ENCODE measurements at places on chromosomes 7 and 10.

- DNase-seq: no peak
Measured at GRCh38 chr7:134729895-134730294, 49.5 kb upstream of the CALD1 start.

DNA sequence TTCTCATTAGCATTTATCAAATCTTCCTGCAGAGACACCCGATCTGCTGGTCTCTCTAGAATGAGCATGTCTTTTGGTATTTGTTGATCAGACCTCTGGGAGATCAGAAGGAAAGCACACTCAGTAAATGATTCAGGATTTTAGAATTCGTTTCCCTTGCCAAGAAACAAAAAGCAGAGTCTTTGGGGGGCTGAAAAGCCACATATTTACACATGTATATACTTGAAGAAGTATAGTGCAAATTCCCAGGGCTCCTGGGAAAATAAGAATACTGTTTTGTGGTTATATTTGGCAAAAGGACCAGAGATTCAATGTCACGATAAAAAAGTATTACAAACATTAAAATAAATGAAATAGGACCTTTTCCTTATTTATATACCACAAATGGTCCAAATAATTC is 100.2 kb downstream of the AGMO start:
- DNase-seq: no peak

DNA sequence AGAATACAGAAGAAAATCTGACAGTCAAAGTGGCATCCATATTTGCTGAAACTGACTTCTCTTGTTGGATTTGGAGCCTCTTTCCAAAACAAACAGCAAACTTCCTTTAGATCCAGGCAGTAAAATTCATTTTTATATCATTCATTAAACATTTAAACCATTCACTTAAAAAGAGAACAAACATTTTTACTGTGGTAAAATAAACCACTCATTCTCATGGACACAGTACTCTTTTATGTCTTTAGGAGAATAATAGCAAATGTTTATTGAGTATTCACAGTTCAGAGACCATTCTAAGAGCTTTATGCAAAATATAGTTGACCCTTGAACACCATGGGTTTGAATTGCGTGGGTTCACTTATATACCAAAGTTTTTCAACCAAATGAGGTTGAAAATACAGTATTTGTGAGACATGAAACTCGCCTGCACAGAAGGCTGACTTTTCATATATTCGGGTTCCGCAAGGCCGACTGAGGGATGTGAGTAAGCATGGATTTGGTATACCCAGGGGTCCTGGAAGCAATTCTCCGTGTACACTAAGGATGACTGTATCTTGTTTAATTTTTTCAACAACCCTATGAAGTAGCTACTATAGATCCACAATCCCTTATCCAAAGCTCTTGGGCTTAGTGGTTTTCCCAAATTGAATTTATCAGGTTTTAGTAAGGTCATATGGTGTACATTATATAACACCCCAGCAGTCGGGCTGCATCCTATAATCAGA is 49.1 kb downstream of the ATXN7L1 start:
- DNase-seq: no peak

- DNase-seq: no peak
Measured at GRCh38 chr10:128070721-128071416, 55.4 kb downstream of the MKI67 start.

GRCh38 chr7:49839863-49840645 is 66.6 kb downstream of the VWC2 start:
- no peak for DNase-seq

DNA sequence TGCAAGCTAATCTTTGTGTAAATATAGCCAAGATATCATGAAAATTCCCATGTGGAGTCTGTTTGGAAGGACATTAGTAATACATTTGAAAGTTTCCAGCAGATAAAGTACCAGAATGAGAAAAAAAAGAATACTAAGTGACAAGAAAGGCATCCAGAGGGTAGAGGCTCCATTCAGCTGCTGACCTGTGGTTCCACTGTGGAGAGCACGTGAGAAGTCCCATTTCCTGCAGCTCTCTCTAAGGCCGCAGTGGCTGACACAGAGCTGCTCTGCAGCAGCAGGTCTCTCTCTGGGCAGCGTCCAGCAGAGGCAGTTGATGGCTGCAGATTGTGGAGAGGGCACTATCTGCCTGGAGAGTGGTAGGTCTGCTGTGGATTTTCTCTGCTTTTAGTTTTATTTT is 100.1 kb upstream of the TMEM72 start:
- DNase-seq: no peak

GRCh38 chr10:12727832-12728215 is 273.7 kb downstream of the CCDC3 start:
- no peak for DNase-seq

- DNase-seq: no peak
Measured at GRCh38 chr7:94561841-94562514, 52.4 kb downstream of the CASD1 start.

DNA sequence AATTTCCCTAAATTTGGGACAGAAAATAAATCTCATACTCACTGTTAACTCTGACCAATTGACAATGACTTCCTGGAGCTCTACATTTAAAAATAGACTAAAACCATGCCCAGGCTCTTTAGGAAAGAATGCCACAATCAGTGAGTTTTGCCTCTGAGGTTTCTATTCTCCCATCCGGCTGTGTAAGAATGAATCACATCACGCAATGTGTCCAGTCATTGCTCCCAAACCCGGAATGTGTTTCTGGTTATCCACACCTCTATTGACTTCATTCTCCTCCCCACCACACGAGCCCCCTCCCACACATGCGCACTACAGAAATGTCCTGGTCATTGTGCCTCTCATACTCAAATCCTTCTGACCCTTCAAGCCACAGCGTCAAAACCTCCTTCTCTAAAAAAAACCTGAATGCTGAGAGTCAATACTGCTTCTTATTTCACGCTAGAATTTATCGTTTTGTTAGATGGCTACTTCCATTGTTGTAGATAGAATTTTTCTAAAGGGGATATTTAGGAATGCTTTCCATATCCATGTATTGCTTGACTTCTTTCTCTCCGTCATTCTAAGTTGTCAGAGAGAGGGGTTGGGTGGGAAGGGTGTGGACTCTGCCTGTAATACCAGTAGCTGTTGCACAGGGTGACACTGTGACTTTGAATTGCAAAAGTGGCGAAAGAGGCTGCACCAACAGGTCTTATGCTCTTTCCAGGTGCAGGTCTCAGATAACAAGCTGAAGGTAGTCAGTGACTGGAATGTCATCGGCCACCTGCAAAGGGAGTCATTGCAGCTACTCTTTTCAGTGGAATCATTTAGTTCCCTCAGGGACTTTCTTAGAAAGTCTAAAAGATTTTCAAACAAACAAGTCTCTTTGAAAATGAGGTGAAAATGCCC is 356.6 kb downstream of the PAXIP1 start:
- DNase-seq: no peak
